Breast epithelium (tissue), 4 donors: ENCODE measurements at places on chromosomes 11 and 22. TPM values are rescaled to one million over a fixed set of nuclear protein-coding genes. Genes with fewer than 3 reads are reported as not detected.
A peak's percentile ranks its signal among the peaks of the same experiment; 100 is the strongest.

The PHLDB1 gene
- 109 TPM for total RNA-seq

The MUC15 gene
- not detected for total RNA-seq

The DEFB131B gene
- total RNA-seq, result not detected

The CBX6 gene
- 20.2 TPM for total RNA-seq

The DDIAS gene
- total RNA-seq, result 1.3 TPM

The MYO7A gene
- total RNA-seq, result 4.5 TPM

- no peaks in the 10 kb centered on the region for H3K36me3 ChIP-seq
- no peaks in the 10 kb centered on the region for H3K27me3 ChIP-seq
- H3K27ac ChIP-seq, result no peak overlapping the region
- DNase-seq, result no peak
- no peak overlapping the region for H3K4me3 ChIP-seq
Measured at GRCh38 chr11:123363556-123363955, 66.5 kb upstream of the GRAMD1B start.

DNA sequence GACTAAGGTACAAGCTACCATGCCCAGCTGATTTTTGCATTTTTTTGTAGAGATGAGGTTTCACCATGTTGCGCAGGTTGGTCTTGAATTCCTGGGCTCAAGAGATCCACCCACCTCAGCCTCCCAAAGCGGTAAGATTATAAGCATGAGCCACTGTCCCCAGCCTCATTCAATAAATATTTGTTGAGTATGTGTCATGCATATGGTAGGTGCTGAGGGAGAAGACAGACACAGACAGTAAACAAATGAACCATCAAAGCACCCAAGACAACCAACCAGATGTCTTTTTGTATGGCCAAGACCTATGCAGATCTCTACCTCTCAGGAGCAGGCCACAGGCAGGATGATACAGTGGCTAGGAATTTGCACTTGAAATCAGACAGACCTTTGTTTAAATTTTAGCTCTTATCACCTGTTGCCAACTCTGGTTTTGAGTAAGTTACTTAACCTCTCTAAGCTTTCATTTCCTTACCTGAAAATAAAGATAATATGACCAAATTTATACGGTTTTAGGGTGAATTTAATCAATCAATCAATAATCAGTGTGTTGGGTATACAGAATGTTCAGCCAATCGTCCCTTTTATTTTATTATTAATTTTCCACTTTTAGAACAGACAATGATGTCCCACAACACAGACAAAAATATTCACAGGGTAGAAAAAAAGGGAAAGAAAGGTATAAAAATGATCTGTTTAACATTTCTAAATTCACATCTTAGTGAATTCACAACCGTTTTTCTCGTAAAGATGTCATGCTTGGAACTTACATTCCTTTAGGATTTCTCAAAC is 128.2 kb downstream of the SGSM3 start:
- H3K27ac ChIP-seq, result peak overlapping the region; percentile 74
- H3K4me3 ChIP-seq, result no peak overlapping the region
- H3K4me1 ChIP-seq, result no peaks in the 10 kb centered on the region
- H3K27me3 ChIP-seq, result no peaks in the 10 kb centered on the region
- DNase-seq, result no peak

DNA sequence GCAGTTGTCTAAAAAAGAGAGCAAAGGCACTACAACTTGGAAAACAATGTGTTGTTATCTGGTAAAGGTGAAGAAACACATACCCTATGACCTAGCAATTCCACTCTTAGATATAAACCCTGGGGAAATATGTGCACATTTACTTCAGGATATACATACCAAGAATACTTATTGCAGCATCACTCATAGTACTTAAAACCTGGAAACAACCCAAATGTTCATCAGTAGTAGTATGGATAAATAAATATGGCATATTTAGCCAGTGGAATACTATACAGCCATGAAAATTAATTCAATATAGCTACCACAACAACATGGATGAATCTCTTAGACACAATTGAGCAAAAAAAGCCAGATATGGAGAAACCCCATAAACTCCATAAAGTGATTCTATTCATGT is 26.1 kb upstream of the MICAL2 start:
- peaks cover 10% of the 10 kb centered on the region for H3K4me1 ChIP-seq
- no peak for DNase-seq
- H3K27me3 ChIP-seq, result no peaks in the 10 kb centered on the region
- no peak overlapping the region for H3K27ac ChIP-seq

GRCh38 chr22:41799486-41800347 is 762 bp upstream of the CCDC134 start:
- DNase-seq, result peak; percentile 55
- no peaks in the 10 kb centered on the region for H3K36me3 ChIP-seq
- H3K4me3 ChIP-seq, result peak overlapping the region; percentile 89
- peak overlapping the region; percentile 89 for H3K27ac ChIP-seq

DNA sequence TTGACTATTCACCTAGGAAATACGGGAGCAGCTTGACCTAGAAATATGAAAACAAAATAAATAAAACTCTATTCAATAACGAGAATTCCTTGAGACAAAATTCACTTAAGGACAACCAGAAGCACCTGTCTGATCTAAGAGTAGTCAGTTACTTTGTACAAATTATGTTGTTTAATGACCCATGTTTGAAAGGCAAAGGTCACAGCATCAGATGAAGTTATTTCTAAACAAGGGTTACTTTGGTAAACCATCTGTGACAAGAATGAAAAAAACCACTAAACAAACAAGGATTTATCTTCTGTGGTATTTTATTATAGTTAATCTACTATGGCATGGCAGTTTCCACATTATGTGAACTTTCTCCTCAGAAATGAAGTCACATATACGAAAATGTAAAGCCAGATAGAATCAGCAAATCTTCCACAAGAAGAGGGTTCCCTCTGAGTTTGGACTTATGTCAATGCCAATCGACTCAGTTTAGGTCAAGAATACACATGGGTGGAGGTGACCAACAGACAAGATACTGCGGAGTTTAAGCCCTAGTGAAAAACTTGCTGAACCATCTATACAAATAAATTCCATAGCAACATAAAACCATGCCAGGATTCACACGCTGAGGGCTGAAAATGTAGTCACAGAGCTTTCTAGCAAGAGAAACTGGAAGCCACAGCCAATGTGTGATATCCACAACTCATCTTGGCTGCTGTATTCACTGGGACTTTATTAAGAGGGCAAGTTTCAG is 53.4 kb downstream of the NCAPD3 start:
- no peak overlapping the region for H3K4me3 ChIP-seq
- no peaks in the 10 kb centered on the region for H3K27me3 ChIP-seq
- DNase-seq, result no peak
- H3K36me3 ChIP-seq, result no peaks in the 10 kb centered on the region
- no peak overlapping the region for H3K27ac ChIP-seq
- H3K4me1 ChIP-seq, result no peaks in the 10 kb centered on the region

DNA sequence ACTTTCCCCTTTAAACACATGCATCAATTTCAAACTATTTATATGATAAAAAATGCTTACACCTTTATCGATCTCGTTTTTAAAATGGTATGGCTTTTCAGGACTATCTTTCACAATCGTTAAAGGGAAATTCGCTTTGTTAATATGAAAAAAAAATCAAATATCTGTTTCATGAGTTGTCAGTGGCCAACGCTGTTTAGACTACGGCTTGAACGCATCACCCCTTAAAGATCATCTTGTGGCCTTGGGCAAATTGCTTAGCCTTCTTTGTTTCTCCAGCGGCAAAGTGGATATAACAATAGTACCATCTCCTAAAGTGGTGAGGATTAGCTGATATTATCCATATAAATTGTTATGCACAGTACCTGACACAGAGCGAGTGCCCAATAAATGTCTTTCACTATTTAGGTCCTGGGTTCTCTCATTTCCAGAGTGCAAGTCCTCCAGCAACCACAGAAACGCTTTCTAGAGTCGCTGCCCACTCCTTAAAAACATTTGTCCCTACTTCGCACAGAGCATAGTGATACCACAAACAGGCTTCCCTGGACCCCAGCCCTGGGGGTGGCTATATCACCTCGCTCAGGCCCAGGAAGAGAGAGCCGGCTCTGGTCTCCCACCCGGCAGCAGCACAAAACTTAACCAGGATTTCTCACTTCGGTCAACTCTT is 904 bp downstream of the SLC35F2 start:
- peak overlapping the region; percentile 81 for H3K27ac ChIP-seq
- no peaks in the 10 kb centered on the region for H3K27me3 ChIP-seq
- H3K4me3 ChIP-seq, result peak overlapping the region; percentile 79
- H3K4me1 ChIP-seq, result peaks cover 2% of the 10 kb centered on the region

- DNase-seq, result no peak
- no peaks in the 10 kb centered on the region for H3K27me3 ChIP-seq
- H3K27ac ChIP-seq, result no peak overlapping the region
- H3K4me3 ChIP-seq, result no peak overlapping the region
Measured at GRCh38 chr11:6531267-6531752, 34.2 kb downstream of the DNHD1 start.

DNA sequence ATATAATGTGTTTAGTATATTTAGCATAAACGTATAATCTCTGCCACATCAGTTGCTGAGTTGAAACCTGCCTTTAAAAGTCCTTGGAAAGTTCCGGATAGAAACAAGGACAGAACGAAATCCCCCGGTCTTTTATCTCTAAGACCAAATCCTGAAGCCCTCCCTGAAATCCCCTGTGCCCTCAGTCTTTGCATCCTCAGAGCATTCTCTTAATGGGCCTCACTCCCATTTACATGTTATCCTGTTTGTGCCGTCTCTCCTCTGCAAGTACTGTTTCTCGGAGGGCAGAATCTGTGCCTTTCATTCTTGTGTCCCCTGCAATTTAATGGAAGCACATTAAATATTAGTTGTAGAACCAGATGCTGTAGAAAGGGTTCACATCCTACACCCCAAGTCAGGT is 56.0 kb downstream of the ZNRF3 start:
- no peak overlapping the region for H3K27ac ChIP-seq
- no peak overlapping the region for H3K4me3 ChIP-seq
- no peaks in the 10 kb centered on the region for H3K36me3 ChIP-seq

- no peak overlapping the region for H3K27ac ChIP-seq
- H3K4me3 ChIP-seq, result no peak overlapping the region
- H3K4me1 ChIP-seq, result no peaks in the 10 kb centered on the region
Measured at GRCh38 chr11:22785251-22785650, 44.4 kb downstream of the SVIP start.

DNA sequence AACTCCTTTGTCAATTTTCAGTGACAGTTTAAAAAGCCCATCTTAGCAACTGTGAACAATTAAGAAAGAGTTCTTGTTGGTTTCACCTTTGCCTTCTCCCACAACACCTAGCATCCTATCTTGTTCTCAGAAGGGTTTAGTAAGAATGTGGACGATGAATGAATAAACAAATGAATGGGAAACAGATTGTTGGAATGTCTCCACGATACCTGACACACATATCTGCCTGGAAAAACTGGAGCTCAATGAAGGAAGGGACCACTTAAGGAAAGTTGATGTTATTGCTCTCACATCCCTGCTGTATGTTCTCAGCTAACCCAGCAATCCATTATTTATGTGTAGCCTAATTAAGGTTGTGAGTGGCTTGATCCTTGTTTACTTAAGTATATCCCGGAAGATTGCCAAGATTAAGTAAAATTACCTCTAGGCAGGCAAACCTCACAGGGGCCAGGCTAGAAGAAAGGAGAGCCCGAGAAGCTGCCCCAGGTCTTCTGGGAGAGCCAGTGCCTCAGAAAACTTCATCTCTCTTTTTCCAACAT is 286.4 kb downstream of the NXPE2 start:
- H3K4me3 ChIP-seq, result no peak overlapping the region
- H3K27me3 ChIP-seq, result no peaks in the 10 kb centered on the region
- H3K36me3 ChIP-seq, result no peaks in the 10 kb centered on the region
- no peaks in the 10 kb centered on the region for H3K4me1 ChIP-seq

DNA sequence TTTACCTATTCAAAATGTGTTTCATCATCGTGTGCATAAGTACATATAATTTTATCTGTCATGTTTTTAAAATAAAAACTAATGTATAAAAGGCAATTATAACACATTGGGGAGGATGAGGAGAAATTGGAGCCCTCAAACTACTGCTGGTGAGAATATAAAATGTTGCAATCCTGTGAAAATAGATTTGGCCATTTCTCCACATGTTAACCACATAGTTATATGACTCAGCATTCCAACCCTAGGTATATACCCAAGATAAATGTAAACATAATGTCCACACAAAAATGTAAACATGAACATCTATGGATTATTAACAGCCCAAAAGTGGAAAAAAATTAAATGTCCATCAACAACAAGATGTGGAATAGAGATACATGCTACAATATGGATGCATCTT is 928.0 kb upstream of the FAT3 start:
- no peaks in the 10 kb centered on the region for H3K36me3 ChIP-seq
- no peaks in the 10 kb centered on the region for H3K27me3 ChIP-seq
- H3K4me1 ChIP-seq, result no peaks in the 10 kb centered on the region
- no peak for DNase-seq
- no peak overlapping the region for H3K27ac ChIP-seq

DNA sequence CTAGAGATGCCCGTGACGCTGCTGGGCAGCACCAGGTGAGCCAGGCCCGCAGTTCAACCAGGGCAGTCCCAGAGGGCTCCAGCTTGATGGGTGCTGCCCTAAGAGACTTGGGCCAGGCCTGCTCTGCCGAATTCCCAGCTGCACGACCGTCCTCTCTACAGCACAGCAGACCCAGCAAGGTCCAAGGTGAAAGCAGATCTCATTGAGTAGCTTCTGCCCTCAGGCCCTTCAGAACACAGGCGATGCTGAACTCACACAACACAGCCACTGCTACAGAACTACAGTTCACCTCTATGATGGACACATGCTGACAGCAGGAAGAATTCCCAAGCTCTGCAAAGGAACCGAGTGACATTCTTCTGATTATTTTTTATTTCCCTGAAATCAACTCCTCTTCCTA is 81.6 kb downstream of the MICAL3 start:
- no peak for DNase-seq
- no peaks in the 10 kb centered on the region for H3K4me1 ChIP-seq
- no peaks in the 10 kb centered on the region for H3K36me3 ChIP-seq

- no peaks in the 10 kb centered on the region for H3K27me3 ChIP-seq
- no peak overlapping the region for H3K4me3 ChIP-seq
- no peaks in the 10 kb centered on the region for H3K36me3 ChIP-seq
- H3K27ac ChIP-seq, result no peak overlapping the region
Measured at GRCh38 chr22:43337385-43337784, 5.8 kb downstream of the SCUBE1 start.
